ENCODE measurements at places on chromosomes 2 and 18.
A peak's percentile ranks its signal among the peaks of the same experiment; 100 is the strongest.

GRCh38 chr2:11481789-11482472, 16.0 kb upstream of the E2F6 start:
- DNase-seq = no peak

- no peak for DNase-seq
These were observed 198.7 kb downstream of the DOK6 start for GRCh38 chr18:69599377-69599776.

DNA sequence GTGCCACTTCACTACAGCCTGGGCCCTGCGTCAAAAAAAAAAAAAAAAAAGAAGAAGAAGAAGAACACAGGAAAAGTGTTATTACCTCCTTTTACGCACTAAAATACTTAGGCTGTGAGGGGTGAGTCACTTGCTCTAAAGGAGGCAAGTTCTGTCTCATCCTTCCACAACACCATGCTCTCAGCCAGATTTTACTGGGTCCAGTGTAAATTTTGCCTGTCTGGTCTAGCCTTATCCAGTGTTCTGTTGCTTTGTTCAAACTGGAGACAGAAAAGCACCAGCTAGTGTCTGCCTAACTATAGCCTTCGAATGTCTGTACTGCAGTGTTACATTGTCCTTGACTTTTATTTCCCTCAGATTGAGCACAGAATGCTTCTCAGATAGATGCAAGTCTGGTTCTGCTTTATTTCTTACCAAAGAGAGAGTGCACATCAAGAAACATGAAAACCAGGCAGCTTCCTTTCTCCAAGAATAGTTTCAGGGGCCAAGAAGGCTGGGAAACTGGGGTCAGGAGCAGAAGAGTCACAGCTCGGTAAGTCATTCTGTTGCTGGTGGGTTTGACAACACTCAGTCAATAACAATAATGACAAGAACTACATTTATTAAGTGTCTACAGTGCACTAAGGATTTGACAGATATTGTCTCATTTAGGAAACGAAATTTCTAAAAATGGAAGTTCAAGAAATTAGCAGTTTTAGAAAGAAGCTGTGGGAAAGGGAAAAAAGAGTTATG, 3.1 kb upstream of the MSGN1 start:
- no peak for DNase-seq

- no peak for DNase-seq
These were observed 55.3 kb downstream of the OSBPL1A start for GRCh38 chr18:24342347-24342746.

GRCh38 chr2:106833256-106833655, 52.7 kb downstream of the ST6GAL2 start:
- DNase-seq = no peak

- DNase-seq = no peak
These were observed 21.0 kb downstream of the TMEM200C start for GRCh38 chr18:5874336-5874735.

DNA sequence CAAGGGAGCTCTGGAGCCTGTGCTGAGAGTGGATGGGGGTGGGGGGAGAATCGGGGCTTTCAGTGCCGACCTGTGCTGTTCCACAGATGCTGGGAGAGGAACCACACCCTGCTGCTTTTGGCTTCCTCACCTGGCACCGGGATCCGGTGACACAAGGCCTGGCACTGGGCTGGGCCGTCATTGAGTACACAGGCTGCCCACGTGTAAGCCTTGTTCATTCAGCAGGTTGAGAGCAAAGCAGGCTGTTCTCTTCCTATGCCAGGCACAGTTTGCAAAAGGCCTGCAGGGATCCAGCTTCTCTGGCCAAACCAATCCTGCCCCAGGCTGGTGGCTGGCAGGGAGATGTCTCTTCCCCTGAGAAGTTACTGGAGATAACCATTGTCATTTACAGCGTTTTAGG, 17.1 kb downstream of the TRIB2 start:
- no peak for DNase-seq

- peak; percentile 33 for DNase-seq
These were observed 46.6 kb upstream of the ZBTB7C start for GRCh38 chr18:48455555-48456478.

DNA sequence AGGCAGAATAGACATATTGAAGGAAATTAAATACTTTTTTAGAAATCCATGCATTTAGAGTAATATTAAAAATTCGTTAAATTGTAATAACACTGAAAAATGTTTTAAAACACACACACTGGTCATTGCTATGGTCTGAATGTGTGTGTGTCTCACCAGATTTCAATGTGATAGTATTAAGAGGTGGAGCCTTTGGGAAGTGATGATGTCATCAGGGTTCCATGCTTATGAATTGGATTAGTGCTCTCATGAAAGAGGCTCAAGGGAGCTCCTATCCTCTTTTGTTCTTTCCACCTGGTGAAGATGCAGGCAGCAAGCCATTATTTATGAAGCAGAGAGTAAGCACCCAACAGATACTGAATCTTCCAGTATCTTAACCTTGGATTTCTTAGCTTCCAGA, 441.8 kb downstream of the CDH2 start:
- DNase-seq = no peak
